ENCODE measurements at places on chromosomes 5 and 9.

DNA sequence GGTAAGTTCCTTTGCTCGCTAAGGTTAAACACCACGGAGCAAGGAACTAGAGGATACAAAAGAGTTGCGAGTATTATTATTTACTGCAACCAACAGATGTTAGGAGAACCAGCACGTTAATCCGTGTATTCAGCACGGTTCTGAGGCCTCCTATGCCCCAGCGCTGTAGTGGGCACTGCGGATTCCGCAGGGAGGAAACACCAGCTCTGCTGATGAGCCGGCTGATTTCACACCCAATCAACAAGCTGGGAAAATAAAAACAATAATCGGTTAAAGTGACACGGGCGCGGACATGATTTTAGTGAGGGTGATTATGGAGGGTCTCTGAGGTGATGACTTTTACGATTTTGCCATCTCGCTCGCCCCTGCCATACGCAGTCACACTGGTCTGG lies 702 bp upstream of the PRELID2 start:
- DNase-seq: no peak

DNA sequence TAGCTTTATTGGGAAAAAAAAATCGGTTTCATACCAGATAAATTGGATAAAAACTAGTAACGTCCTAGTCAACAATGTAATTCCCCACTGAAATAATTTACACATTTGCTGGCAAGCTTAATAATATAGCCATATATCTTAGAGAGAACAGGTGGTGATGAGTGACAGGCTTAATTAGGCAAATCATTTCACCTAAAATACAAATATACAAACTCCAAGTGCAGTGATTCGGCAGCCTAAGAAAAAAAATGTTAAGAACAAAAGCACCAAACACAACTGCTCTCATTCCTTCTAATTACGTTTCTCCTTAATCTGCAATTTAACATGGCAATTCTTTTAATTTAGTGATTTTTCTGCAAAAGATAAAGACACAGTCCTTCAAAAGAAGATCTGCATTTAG lies 56.0 kb upstream of the SLC25A51 start:
- no peak for DNase-seq

DNA sequence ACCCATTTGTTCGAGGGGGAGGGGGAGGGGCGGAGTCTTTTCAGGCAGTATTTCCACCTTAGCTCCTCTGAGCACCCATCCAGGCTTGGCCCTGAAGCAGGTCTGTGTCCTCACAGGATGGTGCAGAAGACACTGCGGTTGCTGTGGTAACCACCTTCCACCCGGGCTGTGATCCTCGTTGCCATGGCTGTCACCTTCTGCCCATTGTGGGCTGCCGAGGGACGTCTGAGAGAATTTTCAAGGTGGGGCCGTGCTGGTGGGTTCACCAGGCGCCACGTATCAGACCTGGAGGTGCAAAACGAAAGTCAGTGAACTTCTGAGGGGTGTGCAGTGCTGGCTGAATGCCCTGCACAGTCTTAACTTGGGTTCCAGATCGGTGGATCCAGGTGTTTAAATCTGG lies 26.7 kb downstream of the POLR1E start:
- no peak for DNase-seq

DNA sequence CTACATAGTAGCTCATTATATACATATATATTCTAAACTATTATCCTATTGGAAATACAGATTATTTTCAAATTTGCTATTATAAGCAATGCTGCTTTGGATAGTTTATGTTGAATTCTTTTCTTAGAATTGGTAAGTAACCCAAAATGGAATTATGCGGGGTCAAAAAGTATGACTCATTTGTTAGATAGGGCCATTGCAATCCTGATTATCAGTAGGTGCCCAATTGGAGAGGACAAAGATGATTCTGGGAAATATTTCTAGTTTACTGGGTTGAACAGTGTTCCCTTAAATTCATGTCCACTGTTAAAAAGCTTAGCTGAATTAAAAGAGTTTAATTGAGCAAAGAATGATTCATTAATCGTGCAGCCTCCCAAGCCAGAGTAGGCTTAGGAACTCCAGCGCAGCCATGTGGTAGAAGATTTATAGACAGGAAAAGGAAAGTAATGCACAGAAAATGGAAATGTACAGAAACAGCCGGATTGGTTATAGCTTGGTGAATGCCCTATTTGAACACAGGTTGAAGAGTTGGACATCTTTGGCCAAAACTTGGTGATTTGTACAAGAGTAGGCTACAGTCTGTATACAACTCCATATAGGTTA lies 81.8 kb downstream of the GDNF start:
- no peak for DNase-seq

DNA sequence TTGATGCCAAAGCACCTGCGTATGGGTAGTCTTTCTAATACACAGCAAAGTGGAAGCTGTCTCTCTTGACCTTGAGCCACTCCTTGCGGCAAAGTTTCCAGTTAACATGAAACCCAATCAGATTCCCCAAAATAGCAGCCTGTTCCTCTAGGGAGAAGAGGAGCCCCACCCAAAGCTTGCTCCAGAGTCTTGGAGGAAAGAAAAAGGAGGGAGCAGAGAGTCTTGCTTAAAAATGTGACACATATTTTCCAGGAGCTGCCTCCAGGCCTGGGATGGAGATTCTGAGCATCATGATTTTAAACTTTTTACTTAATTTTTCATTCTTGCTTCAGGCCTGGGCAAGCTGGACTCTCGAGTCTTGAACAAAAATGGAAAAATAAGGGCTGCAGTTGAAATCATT lies 223.5 kb upstream of the TNC start:
- DNase-seq: no peak

- no peak for DNase-seq
These were observed 25.1 kb downstream of the EXD3 start for GRCh38 chr9:137397675-137398423.

DNA sequence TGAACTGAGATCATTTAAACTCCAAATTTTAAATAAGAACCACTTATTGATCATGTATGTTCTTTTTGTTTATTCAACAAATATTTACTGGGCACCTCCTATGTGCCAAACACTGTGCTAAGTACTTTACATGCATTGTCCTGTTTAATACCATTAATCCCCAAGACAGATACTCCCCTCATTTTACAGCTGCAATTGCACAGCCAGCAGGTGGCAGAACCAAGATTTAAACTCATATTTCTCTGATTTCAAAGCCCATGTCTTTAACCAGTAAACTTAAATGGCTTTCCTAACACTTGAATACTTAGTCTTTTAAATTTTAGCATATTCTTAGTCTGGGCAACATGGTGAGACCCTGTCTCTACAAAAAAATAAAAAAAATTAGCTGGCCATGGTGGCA lies 43.4 kb upstream of the KIAA1958 start:
- DNase-seq: no peak

- no peak for DNase-seq
These were observed 255.2 kb upstream of the TNC start for GRCh38 chr9:115373000-115373709.

DNA sequence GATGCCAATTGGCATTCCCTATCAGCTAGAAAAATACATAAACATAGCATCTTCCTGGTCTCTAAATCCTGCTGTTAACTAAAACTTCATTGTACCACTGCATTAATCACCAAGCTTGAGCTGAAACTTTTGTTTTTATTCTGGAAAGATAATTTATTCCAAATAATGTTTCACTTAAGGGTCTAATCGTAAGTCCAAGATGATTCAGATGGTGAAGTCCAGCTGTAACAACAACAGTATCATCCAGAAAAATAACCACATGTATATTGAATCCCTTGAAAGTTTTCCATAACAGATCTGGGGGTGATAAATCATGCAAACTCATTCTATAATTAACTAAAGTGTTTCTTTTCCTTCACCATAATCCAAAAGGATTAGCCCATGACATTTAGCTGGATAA lies 23.9 kb downstream of the RORB start:
- DNase-seq: no peak

GRCh38 chr5:142772446-142773293 lies 2.5 kb downstream of the ARHGAP26 start:
- DNase-seq: no peak

GRCh38 chr9:82081496-82081895 lies 92.9 kb downstream of the SPATA31D1 start:
- no peak for DNase-seq

GRCh38 chr9:68797116-68797515 lies 92.1 kb downstream of the PIP5K1B start:
- DNase-seq: no peak

DNA sequence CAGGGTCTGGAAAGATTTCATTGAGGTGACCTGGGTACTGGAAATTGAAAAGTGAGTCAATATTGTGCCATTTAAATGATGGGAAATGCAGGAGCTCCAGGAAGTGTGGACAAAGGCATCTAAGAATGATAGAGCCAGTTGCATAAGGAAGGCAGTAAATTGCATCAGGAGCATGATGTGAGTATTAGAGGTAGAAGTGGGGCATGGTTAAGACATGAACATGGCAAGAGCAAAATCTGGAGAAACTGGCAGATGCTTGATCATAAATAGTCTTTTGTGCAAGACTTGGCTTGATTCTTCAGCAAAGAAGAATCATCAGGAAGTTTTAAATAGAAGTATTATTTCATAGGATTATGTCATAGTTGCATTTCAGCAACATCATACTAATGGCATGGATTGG lies 157.4 kb upstream of the PUM3 start:
- no peak for DNase-seq

DNA sequence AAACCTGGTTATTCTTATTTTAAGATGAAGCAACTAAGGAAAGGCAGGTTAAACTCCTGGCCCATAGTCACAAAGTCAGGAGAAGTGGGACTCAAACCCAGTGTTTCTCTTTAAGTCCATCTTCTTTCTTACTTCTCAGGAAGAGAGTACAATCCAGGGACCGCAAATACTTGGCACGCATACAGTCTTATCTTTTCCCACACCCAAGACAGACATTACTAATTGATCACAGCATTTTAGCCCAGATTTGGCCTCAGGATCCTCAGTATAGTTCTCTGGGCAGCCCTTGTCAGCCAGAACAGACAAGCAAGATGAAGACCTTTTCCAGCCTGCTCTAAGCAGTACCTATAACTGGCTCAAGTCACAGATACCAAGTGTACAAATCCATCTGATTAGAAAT lies 125.5 kb upstream of the RAI14 start:
- no peak for DNase-seq

DNA sequence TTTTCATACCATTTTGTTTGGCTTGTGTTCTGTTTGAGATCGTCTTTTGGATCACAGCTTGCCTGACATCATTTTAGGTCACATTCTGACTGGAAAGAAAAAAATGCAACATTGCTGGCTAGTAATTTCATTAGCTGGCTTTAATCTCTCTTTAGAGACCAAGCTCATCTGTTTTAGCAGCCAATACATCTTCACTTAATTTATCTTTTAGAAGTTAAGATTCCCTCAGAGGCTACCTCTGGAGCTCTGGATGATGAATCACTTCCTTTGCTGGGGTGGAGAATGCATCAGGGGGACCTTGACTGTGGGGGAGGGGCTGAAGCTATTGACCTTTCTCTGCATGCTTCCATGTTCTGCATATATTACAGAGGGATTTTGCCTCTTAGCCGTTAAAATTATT lies 181.5 kb upstream of the OTULINL start:
- no peak for DNase-seq

GRCh38 chr5:14557791-14558415 lies 23.7 kb upstream of the OTULINL start:
- no peak for DNase-seq

- no peak for DNase-seq
These were observed 33.3 kb upstream of the RORB start for GRCh38 chr9:74463825-74464224.

DNA sequence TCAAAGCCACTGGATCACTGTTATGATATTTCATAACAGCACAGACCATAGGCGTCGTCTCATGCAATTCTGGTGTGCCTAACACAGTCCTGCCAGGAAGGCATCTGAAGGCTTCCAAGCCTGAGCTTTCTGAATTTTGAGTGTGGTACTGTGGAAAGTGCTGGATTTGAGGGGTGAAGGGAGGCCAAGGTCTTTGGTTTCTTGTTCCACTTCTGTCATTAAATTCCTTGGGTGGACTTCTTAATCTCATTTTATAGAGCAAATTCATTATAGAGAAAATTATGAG lies 441.3 kb upstream of the PIK3R1 start:
- no peak for DNase-seq

GRCh38 chr5:132110195-132110594 lies 36.6 kb downstream of the CSF2 start:
- DNase-seq: no peak

DNA sequence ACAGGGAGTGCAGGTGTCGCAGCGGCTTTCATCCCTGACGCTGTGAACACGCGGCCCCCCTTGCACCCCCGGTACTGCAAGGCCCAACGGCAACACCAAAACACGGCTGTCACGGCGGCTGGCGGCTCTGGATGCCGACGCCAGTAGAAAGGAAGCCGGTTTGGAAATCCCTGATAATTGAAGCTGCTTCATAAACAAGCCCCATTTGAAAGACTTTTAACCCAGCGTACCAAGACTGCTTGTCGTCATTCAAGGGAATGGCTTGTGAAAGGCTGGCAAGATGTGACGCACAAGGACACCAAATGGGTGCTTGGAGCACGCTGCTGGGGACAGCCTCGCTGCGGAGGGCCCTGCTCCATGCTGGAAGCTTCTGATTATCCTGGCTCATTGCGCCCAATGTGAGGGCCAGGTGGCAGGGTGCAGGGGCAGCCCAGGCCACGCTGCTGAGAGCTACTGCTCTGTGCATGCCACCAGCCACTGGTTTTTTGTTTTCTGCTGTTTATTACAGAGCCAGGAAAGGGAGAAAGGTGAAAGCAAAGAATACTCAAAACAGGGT lies 63.1 kb downstream of the GTF3C4 start:
- no peak for DNase-seq

DNA sequence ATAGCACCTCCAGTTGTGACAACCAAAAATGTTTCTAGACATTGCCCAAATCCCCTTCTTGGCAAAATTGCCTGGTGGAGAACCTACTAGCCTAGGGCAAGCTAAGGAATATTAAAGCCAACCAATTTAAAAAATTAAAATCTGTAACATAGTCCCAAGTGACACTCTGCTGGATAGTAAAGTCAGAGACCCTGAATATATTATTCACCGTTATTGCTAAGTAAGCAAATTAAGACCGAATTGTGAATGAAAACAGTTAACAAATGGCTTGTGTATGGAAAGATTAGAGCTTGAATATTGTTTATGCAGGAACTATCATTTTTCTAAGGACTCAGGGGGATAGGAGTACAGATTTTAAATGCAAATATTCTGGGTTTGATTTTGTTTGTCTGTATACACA lies 208.1 kb downstream of the DMAC1 start:
- DNase-seq: no peak

GRCh38 chr5:108487951-108488350 lies 106.1 kb upstream of the FBXL17 start:
- no peak for DNase-seq

DNA sequence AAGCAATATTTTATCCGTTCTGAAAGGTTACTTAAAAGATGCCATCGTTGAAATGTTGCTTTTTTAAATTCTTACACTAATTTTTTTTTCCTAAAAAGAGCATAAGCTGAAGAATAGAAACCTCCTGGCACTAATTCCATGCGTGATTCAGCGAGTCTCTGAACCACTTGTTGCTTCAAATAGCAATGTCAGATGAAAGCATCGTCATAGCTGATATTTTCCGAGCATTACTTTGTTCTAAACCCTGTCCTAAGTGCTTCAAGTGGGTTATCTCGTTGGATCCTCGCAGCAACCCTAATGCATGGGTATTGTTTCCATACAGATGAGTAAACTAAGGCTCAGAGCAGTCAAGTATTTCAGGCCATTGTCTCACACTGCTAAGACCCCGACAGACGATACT lies 79.7 kb downstream of the CDH6 start:
- DNase-seq: no peak

Data from NCI-H187 treated with DMSO at 0.1 percent for 48 hours (cell line).